CMK (cell line): ENCODE measurements at places on chromosomes 12 and 14.

DNA sequence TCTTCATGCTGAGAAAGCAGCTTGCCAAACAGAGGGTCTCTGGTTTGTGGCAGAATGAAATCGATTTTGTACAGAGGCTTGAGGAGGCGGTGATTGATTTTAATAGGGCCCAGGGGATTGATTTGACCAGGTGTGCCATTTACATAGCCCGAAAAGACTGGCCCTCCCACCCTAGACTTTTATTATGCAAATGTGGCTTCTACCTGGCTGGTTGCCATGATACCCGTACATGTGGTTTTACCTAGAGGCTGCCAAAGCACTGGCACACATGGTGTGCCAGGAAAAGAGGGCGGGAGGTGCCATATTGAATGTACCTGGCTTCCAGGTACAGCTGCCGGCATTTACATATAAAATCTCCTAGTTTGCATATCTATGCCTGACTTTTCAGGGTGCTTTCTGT, 18.0 kb upstream of the GUCY2C start:
- DNase-seq = no peak

- no peak for DNase-seq
These were observed 152.9 kb downstream of the RBM19 start for GRCh38 chr12:113813229-113813541.

GRCh38 chr12:121184984-121185889, 24.7 kb upstream of the P2RX4 start:
- DNase-seq = no peak

GRCh38 chr14:73227812-73228781, 9.2 kb upstream of the PAPLN start:
- DNase-seq = no peak

DNA sequence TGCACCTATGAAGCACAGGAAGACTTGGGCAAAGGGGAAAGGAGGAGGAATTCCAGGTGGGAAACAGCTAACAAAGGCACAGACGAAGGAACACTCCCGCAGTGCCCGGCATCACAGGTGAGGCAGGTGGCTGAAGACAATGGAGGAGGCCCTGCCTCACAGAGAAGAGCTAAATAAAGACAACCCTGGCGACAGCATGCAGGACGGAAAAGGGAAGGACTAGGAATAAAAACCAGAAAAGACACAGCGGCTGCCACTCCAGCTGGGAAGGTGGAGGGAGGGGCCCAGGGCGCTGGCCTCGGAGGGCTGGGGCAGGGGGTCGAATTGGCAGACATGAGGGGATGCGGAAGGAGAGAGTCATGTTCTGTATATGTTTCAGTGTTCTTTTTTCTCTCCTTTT, 43.0 kb upstream of the ANO2 start:
- no peak for DNase-seq
